Endodermal cell (in vitro differentiated cells): ENCODE measurements at places on chromosomes 7 and 10.

GRCh38 chr10:3980144-3980543 is 195.1 kb upstream of the KLF6 start:
- no peak for DNase-seq

- no peak for DNase-seq
These were observed 18.9 kb downstream of the INSIG1 start for GRCh38 chr7:155316427-155317113.

- DNase-seq = no peak
These were observed 2.1 kb downstream of the CAMK2G start for GRCh38 chr10:73872190-73872710.

DNA sequence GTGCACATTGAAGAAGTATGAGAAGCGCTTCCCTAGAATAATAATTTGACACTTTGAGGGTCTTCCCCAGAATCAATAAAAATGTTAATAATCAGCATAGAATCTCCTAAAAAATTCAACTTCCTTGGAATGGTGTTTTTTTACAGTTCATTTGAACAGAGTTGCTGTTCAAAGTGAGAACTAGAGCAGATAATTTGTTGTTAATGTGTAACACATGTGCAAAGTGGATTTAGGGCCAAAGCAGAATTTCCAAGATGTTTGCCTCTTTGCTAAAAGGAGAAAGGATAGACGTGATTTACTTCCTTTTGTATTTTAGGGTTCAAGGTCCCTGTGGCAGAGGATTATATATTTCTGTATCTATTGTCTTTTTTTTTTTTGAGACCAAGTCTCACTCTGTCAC is 73.8 kb downstream of the ZNF277 start:
- DNase-seq = no peak

DNA sequence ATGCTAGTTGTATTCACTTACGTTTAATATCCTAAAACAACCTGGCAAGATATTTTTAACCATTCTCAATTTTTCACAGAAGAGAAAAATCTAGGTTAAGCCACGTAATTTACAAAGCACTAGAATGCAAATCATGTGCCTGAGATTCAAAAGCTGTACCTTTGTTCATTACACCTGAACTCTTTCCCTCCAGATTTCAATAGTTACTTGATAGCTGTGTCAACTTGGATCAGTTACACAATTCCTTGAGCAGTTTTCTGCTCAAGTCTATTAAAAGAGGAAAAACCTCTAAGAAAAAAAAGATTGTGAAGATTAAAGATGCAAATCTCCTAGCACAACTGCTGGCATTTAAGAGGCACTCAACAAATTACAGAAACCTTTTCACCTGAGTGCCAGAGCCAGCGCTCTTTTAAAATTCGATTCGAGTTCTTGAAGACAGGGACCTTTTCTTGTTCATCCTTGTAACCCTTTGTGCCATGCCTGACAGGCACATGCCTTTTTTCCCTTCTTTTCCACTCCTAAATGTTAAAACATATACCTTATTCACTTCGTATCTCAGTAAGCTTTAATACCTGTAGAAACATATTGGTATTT is 886 bp downstream of the NSUN6 start:
- no peak for DNase-seq

GRCh38 chr7:108135446-108136190 is 5.5 kb upstream of the LAMB4 start:
- no peak for DNase-seq

DNA sequence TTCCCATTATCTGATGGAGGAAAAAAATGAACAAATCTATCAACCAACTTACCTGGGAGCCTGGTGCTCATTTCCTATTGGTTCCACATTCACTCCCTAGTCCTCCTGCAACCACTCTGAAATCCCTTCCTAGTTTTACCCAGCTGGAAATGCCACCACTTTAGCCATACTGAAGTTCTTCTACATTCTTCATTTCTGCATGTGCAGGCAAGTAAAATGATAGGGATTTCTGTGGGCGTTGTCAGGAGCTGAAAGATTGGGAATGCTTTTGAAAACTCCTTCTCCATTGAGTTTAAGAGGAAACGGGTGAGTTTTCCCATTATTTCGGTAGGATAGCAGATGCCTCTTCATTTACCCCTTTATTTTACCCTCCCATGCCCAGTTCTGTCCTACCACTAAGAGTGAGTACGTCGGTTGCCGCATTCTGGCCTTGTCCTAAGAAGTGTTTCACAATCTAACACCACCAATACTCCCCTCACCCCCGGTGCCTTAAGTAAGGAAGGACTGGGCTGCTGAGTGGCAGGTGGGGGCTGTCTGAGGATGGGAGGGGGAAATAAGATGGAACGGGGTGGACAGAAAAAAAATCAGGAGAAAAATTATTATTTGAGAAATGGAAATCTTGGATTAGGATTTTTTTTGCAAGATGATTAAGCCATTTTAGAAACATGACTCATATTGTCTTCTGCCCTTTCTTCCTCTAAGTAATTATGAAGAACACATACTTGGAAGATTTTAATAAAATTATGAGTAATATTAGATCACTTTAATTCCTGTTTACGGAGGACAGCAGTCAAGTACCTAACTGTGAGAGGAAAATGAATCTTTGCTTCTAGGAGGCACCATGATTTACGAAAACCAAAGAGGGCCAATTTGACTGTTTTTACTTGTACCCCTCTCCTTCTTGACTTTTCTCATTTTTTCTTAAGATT is 13.2 kb upstream of the TAS2R60 start:
- DNase-seq = no peak

DNA sequence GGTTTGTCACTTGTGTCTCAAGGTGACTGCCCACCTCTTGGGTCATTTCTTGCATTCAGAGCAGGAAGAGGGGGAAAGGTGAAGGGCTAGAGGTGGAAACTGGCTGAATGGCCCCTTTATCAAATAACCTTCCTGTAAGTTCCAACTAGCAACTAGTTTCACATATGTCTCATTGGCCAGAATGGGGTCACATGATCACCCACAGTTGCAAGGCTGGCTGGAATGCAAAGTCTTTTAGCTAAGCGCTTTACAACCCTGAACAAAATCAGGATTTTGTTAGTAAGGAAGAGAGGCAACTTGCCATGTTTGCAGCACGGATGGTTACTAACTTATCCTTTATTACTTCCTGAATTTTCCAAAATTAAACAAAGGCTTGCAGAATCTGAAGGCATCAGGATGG is 156.3 kb downstream of the EMX2 start:
- DNase-seq = no peak

DNA sequence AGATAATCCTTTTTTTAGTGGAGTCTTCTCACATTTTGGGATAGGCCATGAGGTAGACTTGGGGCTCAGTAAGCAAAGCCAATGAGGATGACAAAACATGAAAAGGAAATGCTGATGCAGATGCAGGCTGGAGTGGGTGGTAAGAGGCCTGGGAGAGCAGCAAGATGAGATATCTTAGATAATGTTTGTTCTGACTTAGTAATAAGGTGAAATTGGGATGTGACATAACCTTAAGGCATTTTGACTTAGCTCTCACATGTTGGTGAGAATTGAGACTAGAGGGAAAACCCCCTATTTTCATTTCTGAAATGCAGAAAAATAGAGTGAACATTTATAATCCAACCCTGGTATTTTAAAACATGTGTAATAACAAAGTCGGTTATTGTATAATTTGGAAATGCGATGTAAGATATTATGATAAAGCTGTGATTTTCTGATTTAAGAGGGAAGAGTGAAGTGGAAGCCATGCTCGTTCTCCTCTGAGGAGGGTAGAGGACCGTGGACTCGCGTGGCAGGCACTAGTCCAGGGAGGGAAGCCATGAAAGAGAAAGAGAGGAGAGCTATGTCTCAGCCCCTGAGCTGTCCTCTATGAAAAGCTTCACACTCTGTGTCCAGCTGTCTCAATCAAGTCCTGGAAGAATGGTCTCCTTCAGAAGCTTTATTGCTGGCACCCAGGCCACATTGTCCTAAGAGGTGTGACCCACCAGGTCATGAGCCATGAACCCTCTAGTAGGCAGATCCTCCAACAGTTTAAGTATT is 57.3 kb downstream of the ST7 start:
- no peak for DNase-seq

DNA sequence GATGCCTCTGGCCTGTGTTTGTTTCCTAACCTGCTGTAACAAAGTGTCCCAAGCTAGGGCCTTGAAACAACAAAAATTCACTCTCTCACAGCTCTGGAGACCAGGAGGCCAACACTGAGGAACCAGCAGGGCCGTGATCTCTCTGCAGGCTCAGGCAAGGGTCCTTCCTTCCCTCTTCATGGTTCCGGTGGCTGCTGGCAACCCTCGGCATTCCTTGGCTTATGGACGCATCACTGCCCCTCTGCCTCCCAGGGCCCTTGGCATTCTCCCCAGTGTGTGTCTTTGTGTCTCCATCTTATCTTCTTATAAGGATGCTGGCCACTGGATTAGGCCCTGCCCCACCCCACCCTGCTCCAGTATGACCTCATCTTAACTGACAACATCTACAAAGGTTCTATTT is 17.0 kb downstream of the CNPY1 start:
- no peak for DNase-seq

- DNase-seq = no peak
These were observed 52.5 kb downstream of the NCAPG2 start for GRCh38 chr7:158651968-158652565.

DNA sequence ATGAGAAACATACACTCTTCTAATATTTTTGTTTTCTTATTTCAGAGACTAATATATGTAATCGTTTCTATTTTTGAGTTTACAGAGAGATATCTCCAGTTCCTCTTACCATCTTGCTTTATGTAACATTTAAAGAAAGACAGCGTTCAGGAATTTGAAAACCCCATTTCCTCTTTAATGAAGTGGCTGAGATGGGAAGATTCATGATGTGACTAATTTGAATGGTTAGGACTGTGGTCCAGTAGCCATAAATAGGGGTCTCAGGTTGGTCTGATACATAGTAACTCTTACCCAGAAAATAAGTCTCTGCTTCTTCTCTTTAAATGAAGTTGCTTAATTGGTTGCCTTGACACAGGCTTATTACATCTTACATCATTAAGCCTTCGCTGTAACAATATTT is 6.9 kb downstream of the KMT2E start:
- no peak for DNase-seq

GRCh38 chr7:31688372-31688771 is 1.4 kb downstream of the PPP1R17 start:
- DNase-seq = no peak
